ENCODE measurements at places on chromosomes 6 and 20. TPM values are rescaled to one million over a fixed set of nuclear protein-coding genes. Genes with fewer than 3 reads are reported as not detected.
A peak's percentile ranks its signal among the peaks of the same experiment; 100 is the strongest.

DNA sequence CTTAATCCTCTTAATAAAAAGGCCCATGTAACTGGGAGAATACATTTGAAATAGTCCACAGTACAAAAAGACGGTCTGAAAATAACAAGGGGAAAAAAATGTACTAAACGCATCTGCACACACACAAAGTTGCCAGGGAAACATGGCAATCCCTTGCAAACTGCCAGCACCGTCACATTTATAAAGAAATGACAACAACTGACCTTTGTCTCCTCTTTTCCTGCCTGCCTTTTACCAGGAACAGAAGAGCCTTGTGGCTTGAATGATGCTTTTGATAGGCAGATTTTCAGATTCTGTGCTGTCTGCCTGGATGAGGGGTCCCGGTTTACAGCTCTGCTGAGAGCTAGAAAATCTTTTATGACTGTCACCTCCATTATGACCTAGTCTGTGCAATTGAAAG, 308.6 kb upstream of the ZFP64 start:
- DNase-seq = no peak

DNA sequence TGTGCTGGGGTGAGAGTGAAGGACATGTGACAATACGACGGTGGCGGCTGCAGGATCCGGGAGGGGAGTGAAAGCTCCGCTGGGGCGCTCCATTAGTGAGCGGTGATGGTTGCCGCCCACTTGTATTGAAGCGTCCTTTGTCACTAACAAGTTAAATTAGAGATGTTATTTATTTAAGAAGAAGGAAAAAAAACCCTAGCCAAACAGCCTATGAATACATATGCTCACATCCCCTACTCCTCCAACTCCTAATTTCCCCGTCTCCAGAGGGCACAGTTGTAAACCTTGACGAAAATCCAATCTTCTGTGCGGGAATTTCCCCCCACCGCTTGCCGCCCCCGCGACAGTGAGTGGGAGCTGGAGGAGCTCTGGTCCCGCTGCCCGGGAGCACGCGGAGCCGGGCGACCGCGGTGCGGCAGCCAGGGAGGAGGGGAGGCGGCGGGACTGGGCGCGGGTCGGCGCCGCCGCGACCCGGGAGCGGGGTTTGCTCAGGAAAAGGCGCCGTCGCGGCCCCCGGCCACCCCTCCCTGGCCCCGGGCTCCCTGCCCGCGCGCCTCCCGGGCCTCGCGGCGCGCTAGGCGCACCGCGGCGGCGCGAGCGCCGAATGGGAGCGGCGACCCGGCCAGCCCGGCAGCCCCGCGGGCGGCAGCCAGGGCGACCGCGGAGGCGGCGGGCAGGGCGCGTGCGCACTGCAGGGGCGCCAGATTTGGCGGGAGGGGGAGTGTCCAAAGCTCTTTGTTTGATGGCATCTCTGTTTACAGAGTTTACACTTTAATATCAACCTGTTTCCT, at the start of gene MYB:
Gene MYB (plus strand): TSS at position 767 of the 791 bp plus-strand sequence. CDS start 206 bp downstream, outside the sequence.
- DNase-seq = peak; percentile 64

DNA sequence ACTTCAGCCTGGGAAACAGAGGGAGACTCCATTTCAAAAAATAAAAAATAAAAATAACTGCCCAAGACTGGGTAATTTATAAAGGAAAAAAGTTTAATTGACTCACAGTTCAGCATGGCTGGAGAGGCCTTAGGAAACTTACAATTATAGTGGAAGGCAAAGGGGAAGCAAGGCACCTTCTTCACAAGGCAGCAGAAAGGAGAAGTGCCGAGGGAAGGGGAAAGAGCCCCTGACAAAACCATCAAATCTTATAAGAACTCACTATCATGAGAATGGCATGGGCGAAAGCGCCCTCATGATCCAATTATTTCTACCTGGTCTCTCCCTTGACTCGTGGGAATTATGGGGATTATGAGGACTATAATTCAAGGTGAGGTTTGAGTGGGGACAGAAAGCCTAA, 95.5 kb upstream of the LGSN start:
- DNase-seq = no peak

- no peak for DNase-seq
Measured at GRCh38 chr6:96966100-96966499, 41.6 kb downstream of the KLHL32 start.

TAAR6 gene
- not detected for polyA plus RNA-seq

CFB gene
- polyA plus RNA-seq = 41.0 TPM

SLC13A3 gene
- polyA plus RNA-seq = 1.9 TPM

GRCh38 chr6:74177506-74177905, 481.5 kb downstream of the CD109 start:
- no peak for DNase-seq

TGM6 gene
- not detected for polyA plus RNA-seq

DNA sequence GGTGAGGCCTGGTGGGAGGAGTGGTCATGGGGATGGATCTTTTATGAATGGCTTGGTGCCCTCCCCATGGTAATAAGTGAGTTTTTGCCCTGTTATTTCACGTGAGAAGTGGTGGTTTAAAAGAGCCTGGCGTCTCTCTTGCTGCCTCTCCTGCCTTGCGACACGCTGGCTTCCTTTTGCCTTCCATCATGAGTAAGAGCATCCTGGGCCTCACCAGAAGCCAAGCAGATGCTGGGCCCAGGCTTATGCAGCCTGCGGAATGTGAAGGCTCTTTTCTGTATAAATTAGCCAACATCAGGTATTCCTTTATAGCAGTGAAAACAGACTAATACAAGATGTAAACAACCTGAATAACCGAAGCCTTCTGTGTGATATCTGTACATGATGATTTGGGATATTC, 27.6 kb downstream of the VTA1 start:
- no peak for DNase-seq

- no peak for DNase-seq
Measured at GRCh38 chr6:36418558-36418957, 24.1 kb downstream of the PXT1 start.

- peak; percentile 66 for DNase-seq
Measured at GRCh38 chr20:36435592-36436541, 105.5 kb upstream of the MYL9 start.

GRCh38 chr6:33577718-33578117, 2.4 kb downstream of the BAK1 start:
- DNase-seq = no peak

- DNase-seq = no peak
Measured at GRCh38 chr20:58941471-58941870, 39.6 kb upstream of the NELFCD start.

VPS52 gene
- 59.0 TPM for polyA plus RNA-seq

KHDC1 gene
- polyA plus RNA-seq = 4.1 TPM

BRD2 gene
- 119 TPM for polyA plus RNA-seq

SIRPD gene
- 0.46 TPM for polyA plus RNA-seq

ZC3H12D gene
- 5.8 TPM for polyA plus RNA-seq

SLC22A2 gene
- 0.39 TPM for polyA plus RNA-seq

GRCh38 chr20:38724626-38725147, 401 bp downstream of the SLC32A1 start:
- DNase-seq = no peak

GRCh38 chr6:147479857-147480256, 28.6 kb upstream of the SAMD5 start:
- no peak for DNase-seq

DNA sequence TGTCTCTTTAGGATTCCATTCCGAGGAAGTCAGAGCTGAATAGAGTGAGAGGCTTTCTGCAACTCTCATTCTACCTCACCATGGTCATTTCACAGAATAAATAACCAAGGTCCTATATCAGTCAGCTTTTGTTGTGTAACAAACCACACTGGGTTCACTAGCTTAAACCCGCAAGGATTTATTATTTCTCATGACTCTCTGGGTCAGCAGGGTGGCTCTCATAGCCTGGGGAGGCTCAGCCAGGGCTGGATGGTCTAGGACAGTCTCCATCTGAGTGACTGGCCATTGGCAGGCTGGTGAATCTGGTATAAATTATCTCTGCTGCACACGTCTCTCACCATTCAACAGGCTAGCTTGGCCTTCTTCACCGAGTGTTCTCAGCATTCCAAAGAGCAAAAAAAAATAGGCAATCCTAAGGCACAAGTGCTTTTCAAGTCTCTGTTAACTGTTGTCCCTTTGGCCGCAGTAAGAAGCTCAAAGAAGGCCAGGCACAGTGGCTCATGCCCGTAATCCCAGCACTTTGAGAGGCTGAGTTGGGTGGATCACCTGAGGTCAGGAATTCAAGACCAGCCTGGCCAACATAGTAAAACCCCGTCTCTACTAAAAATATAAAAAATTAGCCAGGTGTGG, 39.7 kb downstream of the ISM1 start:
- no peak for DNase-seq

CLDN20 gene
- polyA plus RNA-seq = not detected

ATP5F1E gene
- polyA plus RNA-seq = 82.1 TPM

DNA sequence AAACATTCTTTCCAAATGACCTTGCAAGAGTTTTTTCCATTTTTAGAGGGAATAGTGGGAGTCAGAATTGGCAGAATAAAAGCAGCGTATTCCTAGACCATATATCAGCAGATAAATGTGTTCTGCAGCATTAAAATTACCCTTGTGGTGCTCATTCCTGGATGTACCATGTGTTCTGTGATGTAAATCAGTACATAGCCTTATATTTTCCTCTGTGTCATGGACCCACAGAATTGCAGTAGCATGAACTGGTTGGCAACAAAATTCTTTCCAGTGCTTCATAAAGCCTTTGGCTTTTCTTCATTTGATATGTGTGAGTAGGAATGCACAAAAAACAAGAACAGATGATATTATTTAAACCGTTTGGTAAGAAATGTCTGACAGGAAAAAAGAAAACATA, 32.5 kb downstream of the ANKEF1 start:
- no peak for DNase-seq

- DNase-seq = no peak
Measured at GRCh38 chr6:82172594-82172993, 75.0 kb downstream of the IBTK start.

GRCh38 chr20:23415555-23415954, 5.7 kb downstream of the NAPB start:
- DNase-seq = no peak

- DNase-seq = peak; percentile 72
Measured at GRCh38 chr6:31834367-31835250, 7.1 kb downstream of the HSPA1B start.
